ENCODE measurements at places on chromosomes 5 and 9.

DNA sequence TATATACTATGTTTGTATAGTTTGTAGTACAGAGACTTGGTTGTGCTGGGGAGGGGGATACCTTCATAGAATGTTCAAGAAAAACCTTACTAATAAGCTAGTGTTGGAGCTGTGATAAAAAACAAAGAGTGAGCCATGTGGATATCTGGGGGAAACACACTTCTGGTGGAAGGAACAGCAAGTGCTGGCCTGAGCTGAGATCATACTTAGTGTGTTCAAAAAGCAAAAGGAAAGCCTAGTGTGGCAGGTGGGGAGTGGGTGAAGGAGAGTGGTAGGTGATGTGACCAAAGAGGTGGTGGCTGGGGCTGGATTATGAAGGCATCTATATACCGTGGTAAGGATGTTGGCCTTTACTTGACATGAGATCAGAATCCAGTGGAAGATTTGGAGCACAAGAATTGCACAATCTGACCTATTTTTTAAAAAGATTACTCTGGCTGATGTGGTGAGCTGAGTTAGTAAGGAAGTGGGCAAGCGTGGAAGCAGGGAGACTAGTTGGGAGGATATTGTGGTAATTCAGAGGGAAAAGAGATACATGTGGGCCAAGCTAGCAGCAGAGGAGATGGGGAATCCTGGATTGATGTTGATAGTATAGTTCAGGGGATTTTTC lies 26.6 kb downstream of the PALM2AKAP2 start:
- DNase-seq, result no peak

- DNase-seq, result no peak
These were observed 8.7 kb upstream of the PRSS3 start for GRCh38 chr9:33786681-33787080.

GRCh38 chr5:90898326-90899013 lies 339.9 kb downstream of the ADGRV1 start:
- no peak for DNase-seq

GRCh38 chr5:16750445-16750844 lies 133.6 kb upstream of the RETREG1 start:
- DNase-seq, result peak; percentile 28

GRCh38 chr5:134263801-134264200 lies 37.9 kb upstream of the PPP2CA start:
- no peak for DNase-seq
